Dermis blood vessel endothelial cell (primary cell): ENCODE measurements at places on chromosomes 7 and 10.

DNA sequence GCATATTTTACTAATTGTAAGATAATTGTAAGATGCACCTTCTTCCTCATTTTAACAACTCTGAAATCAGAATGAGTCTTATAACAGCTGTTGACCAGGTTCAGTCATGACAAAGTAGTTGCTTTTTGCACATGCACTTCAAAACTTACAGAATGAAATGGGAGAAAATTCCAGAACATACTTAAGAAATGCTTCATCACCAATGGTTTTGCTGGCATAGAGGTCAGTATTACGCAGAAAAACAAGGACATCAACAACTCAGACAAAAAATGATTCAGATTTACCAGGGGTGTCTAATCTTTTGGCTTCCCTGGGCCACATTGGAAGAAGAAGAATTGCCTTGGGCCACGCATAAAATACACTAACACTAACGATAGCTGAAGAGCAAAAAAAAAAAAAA is 13.3 kb downstream of the COL28A1 start:
- DNase-seq = no peak

- peak; percentile 80 for DNase-seq
Measured at GRCh38 chr10:48215486-48216203, 58.9 kb downstream of the FRMPD2 start.

DNA sequence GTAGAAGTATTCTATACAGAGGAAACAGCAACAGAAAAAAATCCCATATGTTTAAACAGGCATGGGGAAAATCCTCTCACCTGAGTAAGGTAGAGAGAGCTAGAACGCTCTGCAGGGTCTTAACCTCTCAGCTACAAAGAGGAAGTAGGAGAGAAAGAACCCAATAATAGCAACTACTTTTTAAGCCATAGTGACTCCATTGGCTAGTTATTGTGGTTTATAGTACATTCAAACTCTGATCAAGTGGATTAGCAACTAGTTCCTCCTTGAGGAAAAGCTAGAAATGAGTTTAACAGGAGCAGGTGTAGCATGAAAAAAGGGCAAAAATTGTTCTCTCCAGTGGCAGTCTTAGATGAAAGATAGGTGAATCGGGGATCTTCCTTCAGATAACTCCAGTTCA is 89.7 kb downstream of the HGF start:
- no peak for DNase-seq

DNA sequence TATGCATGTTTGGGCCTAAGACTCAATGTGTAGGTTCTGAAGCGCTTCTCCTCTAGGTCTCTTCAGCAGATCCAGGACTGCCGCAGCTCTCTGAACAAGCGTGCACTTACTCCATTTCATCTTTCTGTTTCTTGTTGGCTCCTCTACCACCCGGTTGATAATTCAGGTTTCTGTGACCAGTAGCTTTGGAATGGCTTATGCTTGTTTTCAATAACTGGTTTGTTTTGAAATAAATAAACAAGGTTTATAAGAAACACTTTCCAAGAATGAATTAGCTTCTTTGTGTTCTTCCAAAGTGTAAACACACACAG is 1.5 kb downstream of the MDFIC start:
- DNase-seq = no peak

DNA sequence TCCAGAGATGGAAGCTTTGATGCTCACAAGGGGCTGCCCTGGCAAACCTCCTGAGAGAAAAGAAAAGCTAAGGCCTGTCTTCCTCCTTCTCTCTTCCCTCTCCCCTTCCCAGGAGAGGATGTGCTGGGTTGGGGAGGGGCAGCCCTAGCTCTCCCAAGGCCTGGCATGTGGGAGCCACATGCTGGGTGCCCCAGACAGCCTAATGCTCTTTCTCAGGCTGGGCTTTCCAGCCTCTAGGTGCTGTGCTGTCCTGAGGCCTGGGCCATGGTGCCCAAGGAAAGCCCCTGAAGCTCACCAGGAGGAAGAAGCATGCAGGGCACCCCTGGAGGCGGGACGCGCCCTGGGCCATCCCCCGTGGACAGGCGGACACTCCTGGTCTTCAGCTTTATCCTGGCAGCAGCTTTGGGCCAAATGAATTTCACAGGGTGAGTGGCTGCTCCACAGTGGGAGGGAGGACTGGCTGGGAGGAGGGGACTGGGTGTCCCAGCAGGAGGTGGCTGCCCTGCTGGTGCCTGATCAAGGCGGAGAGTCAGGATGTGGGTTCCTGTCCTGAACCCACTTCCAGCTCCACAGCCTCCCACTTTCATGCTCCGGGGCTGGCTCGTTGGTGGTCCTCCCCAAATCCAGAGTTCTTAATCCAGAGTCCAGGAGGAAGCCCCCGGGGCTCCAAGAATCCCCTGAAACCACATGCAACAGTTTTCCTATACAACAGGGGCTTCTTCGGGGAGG is 1.7 kb downstream of the CPA5 start:
- DNase-seq = no peak

DNA sequence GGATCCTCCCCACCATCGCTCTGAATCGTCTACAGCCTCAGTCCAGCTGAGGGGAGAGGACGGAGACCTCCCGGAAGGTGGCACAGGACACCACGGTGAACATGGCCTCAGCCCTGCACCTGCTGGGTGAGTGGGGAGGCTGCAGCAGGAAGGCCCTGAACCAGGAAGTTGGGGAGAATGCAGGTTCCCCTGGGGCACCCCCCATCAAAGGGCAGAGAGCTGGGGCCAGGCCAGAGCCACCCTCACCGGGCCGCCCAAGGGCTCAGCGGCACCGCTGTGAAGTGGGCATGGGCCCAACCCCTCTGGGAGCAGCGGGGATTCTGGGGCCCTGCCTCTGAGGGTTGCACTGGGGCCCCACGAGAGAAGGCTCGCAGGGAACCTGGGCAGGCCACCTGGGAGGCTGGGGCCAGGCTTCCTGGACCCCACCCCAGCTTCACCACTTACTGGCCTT is 98.7 kb downstream of the MICALL2 start:
- no peak for DNase-seq

DNA sequence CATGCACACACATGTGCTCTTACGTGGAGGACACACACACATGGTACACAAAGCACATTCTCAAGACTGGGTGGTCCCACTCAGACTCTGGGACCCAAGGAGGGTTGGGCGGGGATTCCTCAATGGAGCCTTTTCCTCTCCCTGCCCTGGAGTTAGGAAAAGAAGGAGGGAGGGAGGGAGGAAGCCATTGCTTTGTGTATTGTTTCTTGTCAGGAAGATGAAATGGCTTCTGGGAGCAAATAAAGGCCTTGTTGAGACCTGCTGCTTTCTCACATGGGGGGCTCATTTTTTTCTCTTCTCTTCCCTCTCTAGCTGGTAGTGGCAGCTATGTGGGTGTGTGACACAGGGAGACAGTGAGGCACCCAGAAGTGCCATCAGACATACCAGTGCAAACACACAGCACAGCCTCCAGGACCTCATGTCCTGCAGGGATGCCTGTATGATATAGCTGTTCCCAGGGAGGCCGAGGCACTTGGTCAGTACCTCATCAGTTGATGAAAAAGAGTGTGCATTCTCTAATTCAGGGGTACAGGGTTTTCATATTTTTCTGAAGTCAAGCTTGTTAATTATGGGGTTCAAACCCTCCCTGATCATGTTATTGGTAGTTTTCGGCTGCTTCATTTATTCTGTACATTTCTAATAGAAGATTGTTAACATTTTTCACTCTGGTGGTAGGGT is 5.7 kb downstream of the AQP1 start:
- DNase-seq = no peak

DNA sequence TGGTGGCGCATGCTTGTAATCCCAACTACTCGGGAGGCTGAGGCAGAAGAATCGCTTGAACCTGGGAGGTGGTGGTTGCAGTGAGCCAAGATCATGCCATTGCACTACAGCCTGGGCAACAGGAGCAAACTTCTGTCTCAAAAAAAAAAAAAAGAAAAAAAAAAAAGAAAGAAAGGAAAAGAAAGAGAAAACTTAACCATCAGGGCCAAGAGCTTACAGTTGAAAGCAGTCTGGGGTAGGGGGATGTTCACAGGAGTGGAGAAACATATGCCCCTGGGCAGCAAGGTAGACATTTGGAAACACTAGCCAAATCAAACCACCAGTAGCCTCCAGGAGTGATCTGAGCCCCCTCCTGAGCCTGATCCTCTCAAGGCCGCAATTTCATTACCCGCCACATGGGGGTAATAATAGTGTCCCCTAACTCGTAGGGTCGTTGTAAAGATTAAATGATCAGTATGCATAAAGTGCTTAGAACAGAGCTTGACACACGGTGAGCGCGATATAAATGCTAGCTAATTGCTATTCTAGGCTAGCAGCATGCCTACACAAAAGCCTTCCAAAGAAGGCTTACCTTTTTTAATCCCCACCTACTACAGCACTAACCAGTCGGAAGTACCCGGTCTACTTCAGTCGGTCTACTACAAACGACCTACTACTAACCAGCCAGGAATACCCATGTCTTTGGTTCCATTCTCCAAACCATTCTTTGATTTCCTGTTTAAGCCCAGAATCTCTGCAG is 274.3 kb upstream of the NEBL start:
- peak; percentile 22 for DNase-seq

- DNase-seq = no peak
Measured at GRCh38 chr7:108012499-108013430, 9.8 kb upstream of the LAMB1 start.

DNA sequence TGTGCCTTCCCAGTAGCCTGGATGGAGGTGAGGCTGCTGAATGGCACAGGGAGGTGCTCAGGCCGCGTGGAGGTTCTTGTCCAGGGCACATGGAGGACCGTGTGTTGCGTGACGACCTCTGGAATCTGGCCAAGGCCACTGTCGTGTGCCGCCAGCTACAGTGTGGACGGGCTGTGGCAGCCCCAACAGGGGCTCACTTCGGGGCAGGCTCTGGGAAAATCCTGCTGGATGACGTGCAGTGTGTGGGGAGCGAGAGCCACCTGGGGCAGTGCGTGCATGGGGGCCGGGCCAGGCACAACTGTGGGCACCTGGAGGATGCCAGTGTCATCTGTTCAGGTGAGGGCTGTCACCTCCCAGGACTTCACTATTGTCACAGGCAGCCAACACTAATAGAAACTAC is 50.2 kb upstream of the C10orf120 start:
- DNase-seq = no peak

DNA sequence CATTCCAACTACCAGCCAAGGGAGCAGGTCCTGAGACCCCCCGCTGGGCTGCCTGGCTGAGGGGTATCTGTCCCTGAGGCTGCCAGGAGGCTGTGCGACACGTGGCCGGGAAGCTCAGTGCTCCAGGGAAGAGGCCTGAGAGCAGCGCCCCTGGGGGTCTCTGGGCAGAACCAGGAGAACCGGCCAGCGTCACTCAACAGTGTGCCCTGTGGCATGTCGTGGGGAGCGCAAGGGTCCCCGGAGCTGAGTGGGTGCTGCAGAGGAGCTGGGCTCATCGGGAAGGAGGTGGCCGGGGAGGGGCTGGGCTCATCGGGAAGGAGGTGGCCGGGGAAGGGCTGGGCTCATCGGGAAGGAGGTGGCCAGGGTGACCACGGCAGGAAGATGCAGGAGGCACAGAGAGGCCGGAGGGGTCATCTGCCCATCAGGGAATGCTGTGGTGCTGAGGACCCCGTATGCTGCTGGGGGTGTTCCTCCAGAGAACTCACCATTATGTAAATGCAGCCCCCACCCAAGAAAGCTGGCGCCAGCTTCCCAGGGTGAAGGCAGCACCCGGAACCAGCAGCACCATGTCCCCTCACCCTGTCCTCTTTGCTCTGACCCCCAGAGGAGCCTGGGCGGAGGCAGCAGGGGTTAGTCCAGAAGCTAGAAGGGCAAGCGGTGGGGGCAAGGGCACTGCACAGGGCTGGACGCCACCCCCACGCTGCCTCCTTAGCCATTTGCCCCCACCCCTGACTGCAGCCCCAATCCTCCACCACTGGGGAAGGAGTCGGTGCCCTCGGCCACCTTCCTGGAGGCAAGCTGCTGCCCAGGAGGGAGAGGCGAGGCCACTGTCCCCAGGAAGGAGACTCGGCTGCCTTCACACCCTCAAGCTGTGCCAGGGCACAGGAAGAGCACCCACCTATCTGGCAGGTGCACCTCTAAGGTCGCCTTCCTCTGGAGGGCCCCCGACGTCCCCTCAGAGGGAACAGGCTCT is 33.3 kb downstream of the CALML3 start:
- DNase-seq = no peak

GRCh38 chr10:69712342-69712741 is 82.3 kb downstream of the FAM241B start:
- no peak for DNase-seq

GRCh38 chr7:87354749-87355148 is 9.3 kb downstream of the CROT start:
- DNase-seq = peak; percentile 19

GRCh38 chr10:110170142-110170971 is 37.0 kb upstream of the MXI1 start:
- no peak for DNase-seq

GRCh38 chr10:1679821-1680650 is 57.3 kb downstream of the ADARB2 start:
- no peak for DNase-seq

DNA sequence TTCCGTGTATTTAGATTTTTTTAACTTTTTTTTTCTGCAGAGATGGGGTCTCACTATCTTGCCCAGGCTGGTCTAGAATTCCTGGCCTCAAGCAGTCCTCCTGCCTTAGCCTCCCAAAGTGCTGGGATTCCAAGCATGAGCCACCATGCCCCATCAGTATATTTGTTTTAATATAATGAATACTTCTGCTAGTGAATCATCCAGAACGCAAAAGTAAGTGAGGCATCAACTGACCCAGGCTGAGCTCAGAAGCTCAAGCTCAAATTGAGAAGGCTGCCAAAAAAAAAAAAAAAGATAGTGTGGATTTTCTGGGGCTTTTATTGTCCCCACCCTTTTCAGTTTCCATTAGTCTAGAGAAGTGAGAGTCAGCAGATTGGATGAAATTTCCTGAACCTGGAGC is 39.0 kb upstream of the TECTB start:
- no peak for DNase-seq

- no peak for DNase-seq
Measured at GRCh38 chr7:50619684-50620083, 54.5 kb upstream of the DDC start.

GRCh38 chr7:22445140-22445743 is 54.7 kb downstream of the STEAP1B start:
- peak; percentile 100 for DNase-seq

DNA sequence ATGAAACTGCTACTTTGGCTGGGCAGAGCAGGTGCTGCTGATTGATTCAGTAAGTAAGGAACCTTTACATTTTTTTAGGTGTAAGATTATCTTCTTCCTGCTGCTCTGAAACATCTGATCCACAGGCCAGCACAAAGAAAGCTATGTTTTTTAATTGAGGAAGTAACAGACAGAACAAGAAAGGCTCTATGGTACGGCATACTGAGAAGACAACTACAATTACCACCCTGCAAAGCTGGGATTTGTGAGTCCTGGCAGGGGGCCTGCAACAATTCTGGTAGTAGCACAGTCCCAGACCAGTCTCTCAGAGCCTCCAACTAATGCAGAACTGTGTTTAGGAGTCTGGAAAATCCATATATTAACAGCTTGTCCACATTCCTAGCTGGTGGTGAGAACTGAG is 103.0 kb upstream of the LRRTM3 start:
- DNase-seq = no peak

DNA sequence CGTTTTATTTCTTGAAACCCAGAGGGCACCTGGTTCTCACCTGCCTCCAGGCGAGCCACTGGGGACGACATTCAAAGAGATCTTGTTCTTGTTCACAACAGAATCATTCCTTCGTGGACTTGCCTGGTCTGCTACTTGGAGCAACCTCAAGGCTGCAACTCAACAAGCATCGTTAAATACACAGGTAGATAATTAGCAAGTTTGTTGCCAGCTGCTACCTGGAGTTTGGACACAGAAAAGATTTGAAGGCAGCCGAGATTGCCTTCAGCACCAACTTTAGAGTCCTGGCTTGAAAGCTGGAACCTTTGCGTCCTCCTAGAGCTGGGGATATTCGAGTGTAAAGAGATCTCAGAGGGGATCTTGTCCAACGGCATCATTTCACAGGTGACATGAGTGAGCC is 89.6 kb upstream of the C7orf33 start:
- no peak for DNase-seq

- peak; percentile 33 for DNase-seq
Measured at GRCh38 chr10:34297541-34298345, 517.4 kb downstream of the PARD3 start.
